ENCODE measurements at places on chromosomes 5 and 9. TPM values are rescaled to one million over a fixed set of nuclear protein-coding genes. Genes with fewer than 3 reads are reported as not detected.

The SPATA31C1 gene
- total RNA-seq: not detected

The IER5L gene
- total RNA-seq: 77.4 TPM

The CCL21 gene
- 8.2 TPM for total RNA-seq

The TRIM14 gene
- 1.5 TPM for total RNA-seq

The PGM5 gene
- total RNA-seq: 75.3 TPM

The SMU1 gene
- 17.6 TPM for total RNA-seq

The ARL15 gene
- total RNA-seq: 31.6 TPM

The NRARP gene
- 16.5 TPM for total RNA-seq

The FCN2 gene
- not detected for total RNA-seq

The PALM2AKAP2 gene
- total RNA-seq: 94.7 TPM

The SLC6A19 gene
- total RNA-seq: 0.49 TPM

The DND1 gene
- 1.0 TPM for total RNA-seq

The MED10 gene
- total RNA-seq: 15.8 TPM

The FAM221B gene
- not detected for total RNA-seq

The FBXL7 gene
- total RNA-seq: 19.0 TPM

The OBP2A gene
- not detected for total RNA-seq

The DBH gene
- not detected for total RNA-seq

The MELK gene
- 17.4 TPM for total RNA-seq

The CCNO gene
- total RNA-seq: 0.14 TPM

The PARP8 gene
- 18.2 TPM for total RNA-seq

The NEK6 gene
- 13.8 TPM for total RNA-seq

The RMRP gene
- 17,487 TPM for total RNA-seq

The WNK2 gene
- total RNA-seq: 31.6 TPM

The MOB3B gene
- total RNA-seq: 0.56 TPM

The ADAMTS12 gene
- 25.6 TPM for total RNA-seq

The PCSK1 gene
- total RNA-seq: not detected

The HRH2 gene
- total RNA-seq: 15.6 TPM

The PRRT1B gene
- total RNA-seq: not detected

The SLC22A4 gene
- 0.27 TPM for total RNA-seq

The MYO10 gene
- 9.3 TPM for total RNA-seq

The SLC45A2 gene
- 0.85 TPM for total RNA-seq

The HACD4 gene
- 0.04 TPM for total RNA-seq
